Bronchial epithelial cell (primary cell): ENCODE measurements at places on chromosomes 2 and 18.

DNA sequence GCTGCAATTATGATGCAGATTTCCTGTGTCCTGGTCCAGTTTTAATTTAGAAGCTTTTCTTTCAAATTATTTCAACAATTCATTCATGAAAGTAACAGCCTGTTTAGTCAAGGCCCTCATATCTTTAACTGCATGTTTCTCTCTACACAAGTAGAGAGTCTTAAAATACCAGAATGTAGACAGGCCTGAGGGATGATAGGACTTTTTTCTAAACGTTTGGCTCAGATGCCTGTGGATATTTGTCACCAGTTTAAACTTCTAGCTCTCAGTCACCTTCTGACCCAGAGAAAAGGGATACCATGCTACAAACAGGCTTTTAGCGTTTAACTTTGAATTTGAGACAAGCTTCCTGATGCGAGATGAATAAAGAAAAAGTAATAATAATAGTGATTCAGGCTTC, 15.7 kb downstream of the COL5A2 start:
- DNase-seq, result no peak

DNA sequence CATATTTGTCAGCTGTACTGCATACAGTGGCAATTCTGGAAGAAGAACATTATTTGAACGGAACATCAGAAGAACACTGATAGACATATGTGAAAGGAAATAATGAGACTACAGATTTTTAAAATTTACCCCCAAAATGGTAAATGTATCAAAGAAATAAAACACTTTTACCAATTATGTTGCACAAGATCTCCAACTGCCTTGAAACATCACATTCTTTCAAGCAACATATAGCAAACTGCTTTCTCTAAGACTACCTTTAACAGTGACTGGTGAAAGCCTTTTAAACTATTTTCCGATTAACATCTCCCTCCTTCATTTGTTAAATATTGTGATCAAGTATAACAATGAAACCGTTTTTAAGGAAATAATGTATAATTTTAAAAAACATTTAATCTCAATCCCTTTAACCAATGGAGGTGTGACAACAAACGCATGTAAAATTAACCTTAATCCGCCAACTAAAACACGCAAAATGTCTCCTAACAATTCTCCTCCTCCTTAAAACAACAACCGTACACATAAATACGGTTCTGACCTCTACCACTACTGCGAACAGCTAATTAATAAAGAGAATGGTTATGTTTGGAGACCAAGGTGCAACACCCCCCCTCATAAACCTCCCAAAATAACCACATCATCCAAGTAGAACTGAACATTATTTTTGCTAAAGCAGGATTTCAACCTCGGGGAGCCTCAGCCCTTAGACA, 2.4 kb downstream of the FBXO11 start:
- DNase-seq, result peak; percentile 30

- DNase-seq, result peak; percentile 21
These were observed 40.5 kb downstream of the CYP20A1 start for GRCh38 chr2:203279288-203279687.

DNA sequence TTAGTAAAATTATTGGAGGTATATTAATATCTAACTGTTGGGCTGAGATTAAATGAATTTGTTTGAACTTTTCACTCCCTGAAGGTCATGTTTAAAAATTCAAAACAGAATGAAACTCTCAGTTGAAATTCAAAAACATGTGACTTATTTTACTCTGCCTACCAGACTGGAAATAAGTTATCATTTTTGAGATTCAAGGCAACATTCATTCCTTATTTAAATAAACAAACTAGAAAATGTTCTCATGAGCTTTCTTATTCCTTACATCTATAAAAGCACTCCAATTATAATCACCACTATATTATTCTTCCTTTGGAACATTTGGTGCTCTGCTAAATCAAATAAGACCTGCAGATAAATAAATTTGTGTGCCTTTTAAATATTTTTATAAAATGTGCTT, 217.8 kb downstream of the CDH2 start:
- no peak for DNase-seq

DNA sequence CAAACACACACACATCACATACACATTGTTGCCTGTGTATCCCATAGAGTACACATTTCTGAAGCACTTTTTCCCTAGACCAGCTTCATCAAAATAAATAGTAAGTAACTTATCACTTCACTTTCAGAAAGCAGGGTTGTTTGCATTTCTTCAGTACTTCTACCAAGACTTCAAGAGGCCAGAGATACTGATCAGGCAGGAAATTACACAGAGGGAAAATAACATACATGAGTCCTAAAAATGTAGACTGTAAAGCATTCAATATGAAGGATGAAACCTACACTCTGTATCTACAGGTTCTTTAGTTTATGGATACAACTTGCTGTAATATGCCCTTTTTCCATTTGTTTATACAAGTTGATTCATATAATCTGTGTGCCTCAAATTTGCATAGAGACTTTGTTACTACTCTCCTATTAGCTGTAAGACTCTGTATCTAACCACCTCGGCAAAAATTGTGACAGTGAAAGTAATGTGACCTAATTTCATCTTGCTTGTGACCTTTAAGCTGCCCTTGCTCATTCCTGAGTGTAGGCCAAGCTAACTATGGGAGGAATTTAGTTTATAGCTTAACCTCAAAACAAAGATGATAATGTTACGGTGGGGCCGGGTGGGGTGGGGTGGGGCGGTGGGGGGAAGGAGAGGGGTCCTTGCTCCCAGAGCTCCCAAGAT, 228.9 kb upstream of the SPOPL start:
- no peak for DNase-seq

DNA sequence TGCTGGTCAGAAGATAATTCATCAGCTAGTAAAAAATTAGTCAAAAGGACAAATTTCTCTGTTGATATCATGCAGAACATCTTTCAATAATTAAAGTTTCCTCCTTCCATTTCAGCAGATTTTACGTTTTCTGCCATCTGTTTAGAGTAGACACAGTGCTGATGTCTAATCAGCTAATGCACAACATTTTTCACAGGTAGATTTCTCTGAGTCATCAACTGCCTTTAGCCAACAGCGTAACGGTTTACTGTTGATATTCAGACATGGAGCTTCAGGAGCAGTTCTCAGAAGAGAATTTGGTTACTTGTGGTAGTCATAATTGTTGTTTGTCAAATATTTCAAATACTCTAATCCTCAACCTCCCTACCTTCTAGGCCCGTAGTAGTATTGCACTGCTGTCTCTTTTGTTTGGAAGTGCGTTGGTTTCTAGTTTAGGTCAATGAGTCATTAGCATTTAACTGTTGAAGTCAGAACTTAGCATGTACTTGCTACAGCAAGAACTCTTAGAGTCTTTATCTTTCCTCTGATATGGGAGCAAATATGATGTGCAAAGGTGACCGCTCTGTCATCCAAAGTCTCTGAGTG, 86.8 kb upstream of the TFPI start:
- DNase-seq, result no peak

DNA sequence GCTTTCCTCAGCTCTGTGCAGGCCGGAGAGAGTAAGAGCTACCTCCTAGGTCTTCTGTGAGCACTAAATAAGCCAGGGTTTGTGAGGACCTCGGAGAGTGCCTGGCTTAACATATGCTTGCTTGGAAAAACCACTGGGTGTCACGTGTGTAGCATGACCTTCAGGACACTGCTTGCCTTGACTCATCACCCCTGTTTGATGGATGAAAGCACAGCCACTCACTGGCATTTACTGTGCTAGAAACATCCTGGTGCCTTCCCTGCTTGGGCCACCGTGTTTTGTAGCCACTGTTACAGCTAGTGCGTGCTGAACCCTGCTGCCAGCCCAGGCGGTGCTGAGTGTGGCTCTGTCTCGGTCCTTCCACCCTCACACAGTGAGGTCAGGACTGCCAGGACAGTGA, 34.8 kb upstream of the ITM2C start:
- no peak for DNase-seq

DNA sequence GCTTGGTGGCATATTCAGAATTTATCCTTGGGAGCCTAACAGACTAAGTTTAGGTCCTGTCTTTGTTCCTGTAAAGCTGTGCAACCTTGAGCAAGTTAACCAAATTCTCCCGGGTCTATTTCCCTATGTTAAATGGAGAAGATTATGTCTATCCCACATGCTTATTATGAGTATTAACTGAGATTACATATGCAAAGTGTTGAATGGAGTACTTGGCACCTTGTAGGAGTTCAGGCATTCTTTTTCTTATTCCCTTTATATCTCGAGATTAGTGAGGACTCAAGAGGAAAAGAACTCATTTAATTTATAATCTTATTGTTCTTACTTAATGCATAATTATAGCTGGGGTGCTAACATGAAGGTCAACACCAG, 184.6 kb downstream of the FMNL2 start:
- DNase-seq, result no peak
